GM23248 (cell line): ENCODE measurements at places on chromosomes 13 and 19.

DNA sequence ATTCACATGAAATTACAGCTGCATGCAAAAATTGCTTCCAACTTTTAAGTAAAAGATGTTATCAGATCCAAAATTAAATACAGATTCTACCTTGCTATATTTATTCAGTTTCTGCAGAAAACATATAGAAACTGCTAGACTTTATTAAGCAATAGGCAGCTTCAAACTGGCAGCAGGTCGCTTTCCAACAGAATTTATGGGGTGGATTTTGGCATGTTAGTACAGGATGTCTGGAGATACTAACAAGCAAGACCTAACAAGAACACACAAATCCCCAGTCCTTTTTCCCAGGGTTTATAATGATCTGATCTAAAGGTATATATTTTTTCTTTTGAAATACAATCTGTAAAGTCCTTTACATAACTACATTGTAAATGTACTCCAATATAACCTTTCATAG lies 27.5 kb downstream of the TBC1D4 start:
- no peak for DNase-seq

GRCh38 chr19:19900139-19900728 lies 512 bp upstream of the ZNF93 start:
- peak; percentile 75 for DNase-seq

GRCh38 chr13:54433493-54434206 lies 1405.0 kb downstream of the OLFM4 start:
- DNase-seq = no peak

GRCh38 chr13:38042771-38043170 lies 173.2 kb upstream of the TRPC4 start:
- DNase-seq = peak; percentile 55

DNA sequence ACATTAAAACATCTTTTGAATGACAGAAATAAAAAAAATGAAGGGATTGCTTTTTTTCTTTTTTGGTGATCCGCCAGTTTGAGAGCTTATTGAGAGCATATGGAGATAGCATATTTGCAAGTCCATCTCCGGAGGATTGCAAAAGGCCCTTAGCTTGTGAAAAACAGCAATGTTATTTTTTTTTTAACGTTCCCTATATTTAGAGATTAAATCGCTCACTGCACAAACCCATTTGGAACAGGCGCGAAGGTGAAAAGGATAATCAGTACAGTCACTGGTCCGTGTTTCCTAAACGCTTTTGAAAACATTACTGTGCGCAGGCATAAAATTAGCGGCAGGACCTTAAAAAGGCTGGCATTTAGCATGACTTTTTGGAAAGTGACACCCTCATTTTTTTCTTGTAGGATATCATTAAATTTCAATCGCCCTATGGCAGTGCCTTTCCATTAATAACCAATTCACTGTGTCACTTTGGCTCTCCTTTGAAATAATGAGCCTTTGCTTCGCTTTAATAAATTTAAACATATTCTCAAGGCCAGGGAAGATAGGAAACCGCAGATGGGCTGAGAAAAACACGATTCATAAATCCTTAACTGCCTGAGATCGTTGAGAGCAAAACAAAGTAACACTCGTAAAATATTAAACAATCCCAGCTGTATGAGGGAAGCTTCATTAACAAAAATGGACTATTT lies 342.2 kb downstream of the DACH1 start:
- no peak for DNase-seq

GRCh38 chr19:48768994-48769713 lies 13.8 kb downstream of the FGF21 start:
- no peak for DNase-seq

DNA sequence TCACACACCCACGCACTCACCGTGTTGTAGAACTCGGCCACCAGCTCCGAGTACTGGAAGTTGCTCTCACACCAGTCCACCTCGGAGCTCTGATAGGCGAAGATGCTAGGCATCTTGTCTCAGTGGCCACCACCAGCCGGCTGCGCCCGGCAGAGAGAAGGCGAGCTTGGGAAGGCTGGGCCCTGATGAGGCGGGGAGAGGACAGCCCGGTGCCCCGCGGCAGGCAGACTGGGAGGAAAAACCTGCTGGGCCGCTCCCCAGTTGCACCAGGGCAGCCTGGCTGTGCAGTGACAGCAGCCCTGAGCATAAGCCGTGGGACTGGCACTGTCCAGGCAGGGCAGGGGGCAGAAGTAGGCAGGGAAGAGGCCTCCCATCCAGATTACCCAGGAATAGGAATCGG lies at the start of gene ACER1:
Gene ACER1, minus strand, starts transcription at position 174 of the 400 bp plus-strand sequence. Its CDS starts 61 bp downstream, at position 113.
- DNase-seq = no peak

DNA sequence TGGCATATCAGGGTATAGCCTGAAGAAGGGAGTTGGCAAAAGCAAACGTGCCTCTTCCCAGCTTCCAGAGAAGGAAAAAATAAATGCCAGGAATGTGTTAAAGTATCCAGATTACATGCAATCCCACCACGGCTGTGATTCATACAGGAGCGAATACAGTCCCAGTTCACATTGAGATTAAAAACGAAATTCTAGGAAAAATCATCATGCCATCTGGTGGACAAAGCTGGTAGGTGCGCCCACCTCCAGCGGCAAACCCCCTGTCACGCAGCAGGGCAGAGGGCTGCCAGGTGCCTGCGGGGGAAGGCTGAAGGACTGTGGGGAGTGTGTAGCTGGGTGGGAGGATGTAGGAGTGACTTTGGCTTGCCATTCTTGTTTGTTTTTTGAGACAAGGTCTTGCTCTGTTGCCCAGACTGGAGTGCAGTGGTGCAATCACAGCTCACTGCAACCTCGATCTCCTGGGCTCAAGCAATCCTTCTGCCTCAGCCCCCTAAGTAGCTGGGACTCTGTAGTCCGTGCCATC lies 6.4 kb upstream of the DMWD start:
- peak; percentile 91 for DNase-seq
